Fibroblast of lung (primary cell): ENCODE measurements at places on chromosomes 7 and 10.

GRCh38 chr10:10803278-10803677, 214.4 kb upstream of the CELF2 start:
- DNase-seq, result no peak

GRCh38 chr10:15440204-15440711, 69.2 kb upstream of the FAM171A1 start:
- no peak for DNase-seq

DNA sequence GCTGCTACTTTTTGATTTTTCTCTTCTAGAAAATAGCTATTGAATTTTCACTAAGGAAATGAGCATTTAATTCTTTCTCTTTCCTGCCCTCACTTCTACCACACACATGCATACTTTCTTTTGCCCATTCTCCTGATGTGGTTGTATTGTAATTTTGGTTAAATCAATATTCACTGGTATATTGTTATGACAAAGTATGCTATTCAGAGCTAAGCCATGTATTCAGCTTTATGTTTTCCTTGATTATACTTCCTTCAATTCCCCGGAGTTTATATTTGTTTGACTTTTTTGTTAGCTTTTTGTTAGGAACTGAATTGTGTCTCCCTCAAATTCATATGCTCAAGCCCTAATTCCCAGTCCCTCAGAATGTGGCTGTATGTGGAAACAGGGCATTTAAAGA, 24.0 kb downstream of the LRRC72 start:
- no peak for DNase-seq

DNA sequence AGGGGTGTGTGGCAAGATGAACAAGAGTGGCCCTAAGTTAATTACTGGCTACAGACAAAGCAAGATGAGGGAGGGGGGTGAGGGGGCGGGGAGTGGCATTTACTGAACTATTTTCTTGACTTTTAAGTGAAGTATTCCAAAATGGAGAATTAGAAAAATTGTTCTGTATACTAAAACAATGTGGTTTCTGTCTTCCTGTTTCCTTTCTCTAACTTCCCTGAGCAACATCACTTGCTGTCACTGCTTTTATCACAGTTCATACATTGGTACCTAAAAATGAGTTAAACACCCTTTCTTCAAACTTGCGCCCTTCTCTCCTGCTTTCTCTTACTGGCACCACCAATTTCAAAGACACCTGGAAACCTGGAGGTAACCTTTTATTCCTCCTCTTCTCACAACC, 21.6 kb downstream of the PDZD8 start:
- DNase-seq, result no peak
